ENCODE measurements at places on chromosomes 3 and 15.

DNA sequence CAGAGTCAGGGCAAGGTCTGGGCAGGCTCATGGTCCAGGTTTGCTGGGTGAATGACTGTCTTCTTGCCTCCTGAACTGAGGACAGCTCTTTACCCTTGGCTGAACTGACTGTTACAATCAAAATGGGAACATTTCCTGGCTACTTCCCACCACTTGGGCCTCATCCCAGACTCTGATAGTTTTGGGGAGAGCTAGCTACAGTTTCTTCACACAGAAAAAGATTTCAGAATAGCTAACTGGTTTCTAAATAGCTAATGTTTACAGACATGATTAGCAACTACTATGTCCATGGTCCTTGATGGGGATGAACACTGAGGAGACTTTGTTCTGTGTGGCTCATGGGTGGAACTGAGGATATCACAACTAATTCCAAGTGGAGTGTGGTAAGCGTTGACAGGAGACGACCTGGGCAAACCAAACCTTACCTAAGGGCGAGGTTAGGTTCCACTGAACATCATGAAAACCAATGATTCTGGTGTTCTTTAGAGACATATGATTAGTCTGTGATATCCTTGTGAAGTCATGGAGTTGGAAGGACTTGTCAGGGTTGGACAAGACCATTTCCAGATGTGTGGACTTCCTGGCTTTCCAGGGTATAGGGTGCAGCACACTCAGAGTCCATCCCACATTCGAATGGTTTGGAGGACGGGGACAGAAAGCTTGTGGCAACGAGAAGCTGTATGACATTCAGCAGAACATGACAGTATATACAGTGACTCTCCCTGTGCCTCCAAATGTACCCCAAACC lies 7.3 kb downstream of the ALPK3 start:
- DNase-seq, result no peak

GRCh38 chr3:14822670-14823390 lies 4.1 kb downstream of the FGD5 start:
- no peak for DNase-seq

DNA sequence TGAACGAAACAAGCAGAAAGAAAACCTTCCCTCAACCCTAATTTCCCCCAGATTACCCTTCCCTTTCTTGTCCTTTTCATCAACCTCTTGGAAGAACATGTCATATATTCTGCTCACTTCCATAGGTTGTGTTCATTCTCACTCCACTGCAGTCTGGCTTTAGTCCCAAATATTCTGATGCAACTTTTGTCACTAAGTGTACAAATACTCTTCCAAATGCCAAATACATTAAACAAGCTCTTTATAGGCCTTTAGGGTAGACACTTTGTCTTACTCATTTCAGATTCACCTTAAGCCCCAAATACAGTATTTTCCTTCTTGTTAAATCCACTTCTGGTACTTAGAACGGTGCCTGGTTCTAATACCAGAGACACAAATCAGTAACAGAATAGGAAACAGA lies 406.5 kb upstream of the CDIN1 start:
- no peak for DNase-seq

DNA sequence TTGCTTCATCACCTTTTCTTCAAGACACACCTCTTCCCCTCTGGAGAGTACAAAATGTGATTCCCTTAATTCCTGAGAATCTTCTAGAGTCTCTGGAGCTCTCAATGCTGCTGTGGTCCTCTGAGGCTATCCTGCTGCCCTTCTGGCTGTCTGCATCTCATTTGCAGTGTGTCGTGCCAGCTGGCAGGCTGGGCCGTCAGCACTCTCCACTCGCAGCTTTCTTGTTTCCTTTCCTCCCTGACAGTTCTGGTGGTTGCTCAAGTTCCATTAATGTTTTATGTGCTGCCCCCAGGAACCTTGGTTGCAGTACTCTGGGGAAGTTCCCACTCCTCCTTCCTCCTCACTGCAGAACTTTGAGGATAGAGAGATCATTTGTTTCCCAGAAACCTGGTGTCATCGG lies 210.8 kb upstream of the ROPN1 start:
- no peak for DNase-seq

DNA sequence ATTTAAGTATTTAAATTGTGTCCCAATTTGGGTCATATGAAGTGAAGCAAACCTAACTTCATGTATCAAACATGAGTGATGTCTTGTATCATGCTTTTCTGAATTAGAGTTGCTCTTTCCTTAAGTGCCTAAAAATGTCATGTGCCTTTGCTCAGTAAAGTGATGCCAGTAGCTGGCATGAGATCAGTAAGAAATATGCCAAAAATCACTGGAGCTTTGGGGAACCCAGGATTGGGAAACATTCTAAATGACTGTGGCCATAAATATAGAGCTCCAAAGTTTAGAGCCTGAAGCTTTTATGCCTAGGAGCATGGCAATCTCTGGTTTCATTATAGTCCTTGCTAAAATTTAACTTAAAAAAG lies 33.8 kb downstream of the RBMS3 start:
- no peak for DNase-seq

- DNase-seq, result no peak
These were observed 102.8 kb downstream of the IL1RAP start for GRCh38 chr3:190616637-190617036.

DNA sequence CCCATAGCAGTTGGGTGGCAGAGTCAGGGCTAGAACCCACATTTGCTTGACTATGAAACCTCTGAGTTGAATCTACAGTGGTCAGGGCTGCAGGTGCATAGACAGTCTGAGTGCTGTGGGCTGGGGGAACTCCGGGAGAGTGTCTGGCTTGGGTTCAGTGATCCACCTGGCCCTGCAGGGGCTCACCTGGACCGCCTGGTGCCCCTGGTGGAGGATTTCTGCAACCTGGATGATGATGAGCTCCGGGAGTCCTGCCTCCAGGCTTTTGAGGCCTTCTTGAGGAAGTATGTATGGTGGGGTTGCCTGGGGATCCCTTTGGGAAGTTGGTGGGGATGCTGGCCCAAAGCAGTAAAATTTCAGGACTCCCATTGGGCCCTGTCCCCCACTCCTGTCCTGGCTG lies 16.3 kb downstream of the CAND2 start:
- DNase-seq, result no peak

- DNase-seq, result no peak
These were observed 1036.5 kb downstream of the TUSC7 start for GRCh38 chr3:117746066-117746465.

Data from mammary epithelial cell (primary cell).